ENCODE measurements at places on chromosomes 12 and 14.

DNA sequence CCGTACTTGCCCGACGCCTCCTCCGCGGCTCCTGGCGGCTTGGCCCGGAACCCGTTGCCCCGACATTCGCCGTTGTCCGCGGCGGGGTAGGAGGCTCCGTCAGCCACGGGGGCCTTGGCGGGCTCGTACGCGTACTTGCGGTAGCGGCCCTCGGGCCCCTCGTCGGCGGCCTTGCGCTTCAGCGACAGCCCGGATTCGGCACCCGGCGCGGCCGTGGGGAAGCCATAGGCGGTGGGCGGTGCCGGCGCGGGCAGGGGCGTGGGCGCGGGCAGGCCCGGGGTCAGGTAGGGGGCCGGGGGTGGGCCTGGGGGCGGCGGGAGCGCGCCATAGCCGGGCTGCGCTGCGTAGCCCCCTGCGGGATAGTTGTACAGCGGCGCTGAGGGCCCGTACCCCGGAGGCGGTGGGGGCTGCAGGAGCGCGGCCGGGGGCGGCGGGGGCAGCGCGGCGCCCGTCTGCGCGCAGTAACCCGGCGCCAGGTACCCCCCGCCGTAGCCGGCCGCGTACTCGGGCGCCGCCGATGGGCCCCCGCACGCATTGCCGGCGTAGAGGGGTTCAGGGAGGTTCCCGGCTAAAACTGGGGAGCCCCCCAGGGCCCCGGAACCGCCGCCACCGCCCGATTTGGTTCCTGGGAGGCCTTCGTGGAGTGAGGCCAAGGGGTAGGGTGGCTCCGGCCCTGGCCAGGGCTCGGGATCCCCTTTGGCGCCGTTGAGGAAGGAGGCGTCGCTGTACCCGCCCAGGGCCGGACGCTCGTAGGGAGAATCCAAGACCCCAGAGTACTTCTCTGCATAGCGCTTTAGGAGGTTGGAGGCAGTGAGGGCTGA, 26.9 kb downstream of the FIGNL2 start:
- no peak for DNase-seq

DNA sequence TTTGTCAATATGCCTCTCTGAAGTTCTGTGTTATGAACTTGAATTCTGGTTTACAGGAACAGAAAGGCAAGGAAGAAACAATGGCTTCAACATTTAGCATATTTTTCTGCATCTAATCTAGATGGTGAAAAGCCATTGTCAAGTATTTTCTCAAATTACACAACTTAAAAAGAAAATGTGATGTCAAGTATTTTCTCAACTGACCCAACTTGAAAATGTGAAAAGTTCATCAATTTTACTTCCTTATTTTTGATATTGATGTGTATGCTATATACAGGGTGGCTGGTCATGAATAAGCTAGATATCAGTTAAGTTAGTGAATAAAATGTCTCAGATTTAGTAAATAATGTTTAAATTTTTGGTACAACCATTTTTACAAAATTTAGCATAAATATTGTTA, 196.7 kb downstream of the ALX1 start:
- no peak for DNase-seq

DNA sequence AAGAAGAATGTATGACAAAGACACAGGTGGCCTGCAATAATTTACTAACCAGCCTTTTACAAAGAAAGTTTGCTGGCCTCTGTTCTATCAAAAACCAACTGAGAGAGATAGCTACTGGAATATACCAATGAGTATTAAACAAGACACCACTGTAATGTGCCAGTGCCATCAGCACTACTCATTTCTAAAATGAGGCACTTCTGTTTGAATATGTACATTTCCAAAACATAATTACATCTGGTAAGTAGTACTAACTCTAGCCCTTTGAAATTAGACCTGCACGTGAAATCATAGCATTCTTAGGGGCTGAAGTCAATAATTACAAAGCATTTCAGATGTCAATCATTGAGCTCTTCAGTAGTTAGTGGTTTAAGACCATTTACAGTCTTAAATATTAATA, 6.9 kb upstream of the SYCP3 start:
- DNase-seq: no peak

DNA sequence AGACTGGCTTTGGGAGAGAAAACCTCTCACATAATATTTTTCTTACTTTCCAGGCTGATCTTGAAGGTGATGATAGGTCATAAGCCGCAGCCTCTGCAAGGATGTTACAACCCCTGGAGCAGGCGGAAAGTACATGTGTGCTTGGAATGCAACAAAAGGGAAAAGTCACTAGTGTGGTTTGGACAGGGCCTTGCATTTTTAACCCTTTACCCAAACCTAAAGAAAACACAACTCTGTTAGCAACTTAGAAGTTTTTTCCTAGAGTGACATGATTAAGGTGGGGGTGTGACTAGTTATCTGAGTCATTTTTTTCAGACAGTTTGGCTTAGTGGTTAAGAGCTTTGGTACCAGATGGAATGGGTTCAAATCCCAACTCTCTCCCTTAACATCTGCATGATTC, 97.0 kb downstream of the TMEM30B start:
- no peak for DNase-seq

DNA sequence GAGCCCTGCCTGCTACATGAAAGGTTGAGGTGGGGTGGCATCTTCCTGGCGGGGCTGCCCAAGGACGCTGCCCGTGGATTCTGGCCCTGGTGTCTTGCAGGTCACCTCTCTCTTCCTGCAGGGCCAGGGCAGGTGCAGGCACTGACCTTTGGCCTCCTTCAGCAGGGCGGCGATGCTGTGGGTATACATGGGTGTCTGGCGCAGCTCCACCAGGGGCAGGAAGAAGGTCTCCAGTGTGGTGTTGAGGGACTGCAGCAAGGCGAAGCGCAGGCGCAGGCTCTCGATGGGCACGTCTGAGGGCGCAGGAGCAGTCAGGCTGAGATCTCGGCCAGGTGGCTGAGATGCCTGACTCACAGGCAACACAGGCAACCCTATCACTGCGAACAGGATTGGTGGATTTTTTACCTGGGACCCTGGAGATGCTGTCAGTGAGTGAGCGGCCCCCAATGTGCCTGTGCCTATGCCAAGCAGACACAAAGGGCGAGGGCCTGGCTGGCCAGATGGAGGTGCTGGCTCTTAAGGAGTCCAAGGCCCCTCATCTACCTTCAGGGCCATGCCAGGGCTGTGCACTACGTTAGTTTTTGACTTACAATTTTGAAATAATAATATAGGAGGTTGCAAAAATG, 45.7 kb downstream of the TRAFD1 start:
- DNase-seq: no peak

DNA sequence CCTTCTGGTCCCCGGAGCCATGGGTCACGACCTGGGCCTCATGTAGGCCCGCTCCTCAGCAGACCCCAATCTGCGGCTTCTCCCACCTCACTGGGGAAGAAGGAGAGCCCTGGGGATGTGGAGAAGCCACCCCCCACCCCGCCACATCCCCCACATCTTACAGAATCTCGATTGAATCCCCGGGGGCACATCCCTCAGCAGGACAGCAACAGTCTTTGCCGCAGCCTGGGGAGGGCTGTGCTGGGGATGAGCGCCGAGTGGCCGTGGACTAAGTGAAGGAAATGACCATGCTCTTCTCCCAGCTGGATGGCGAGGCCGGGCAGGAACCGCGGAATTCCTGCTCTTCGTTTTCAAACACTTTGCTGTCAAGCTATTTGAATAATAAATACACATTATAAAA, 169.0 kb upstream of the RTL1 start:
- DNase-seq: no peak

DNA sequence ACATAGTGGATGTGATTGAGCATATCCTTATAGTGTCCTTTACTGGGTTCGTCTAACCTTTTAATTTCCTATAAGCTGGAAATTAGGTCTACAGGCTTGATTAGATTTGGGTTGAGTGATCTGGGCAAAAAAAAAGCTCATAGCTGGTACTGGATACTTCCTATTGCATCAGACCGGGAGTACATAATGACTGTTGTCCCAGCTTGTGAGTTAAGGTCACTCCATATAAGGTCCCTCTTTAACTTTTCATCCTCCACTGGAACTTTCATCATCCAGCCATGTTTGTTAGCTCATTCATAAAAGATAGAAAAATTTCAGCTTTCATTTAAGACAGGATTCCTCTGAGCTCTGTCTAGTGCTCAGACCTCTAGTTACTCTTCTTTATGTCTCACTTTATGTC, 80.8 kb downstream of the C14orf132 start:
- DNase-seq: no peak

DNA sequence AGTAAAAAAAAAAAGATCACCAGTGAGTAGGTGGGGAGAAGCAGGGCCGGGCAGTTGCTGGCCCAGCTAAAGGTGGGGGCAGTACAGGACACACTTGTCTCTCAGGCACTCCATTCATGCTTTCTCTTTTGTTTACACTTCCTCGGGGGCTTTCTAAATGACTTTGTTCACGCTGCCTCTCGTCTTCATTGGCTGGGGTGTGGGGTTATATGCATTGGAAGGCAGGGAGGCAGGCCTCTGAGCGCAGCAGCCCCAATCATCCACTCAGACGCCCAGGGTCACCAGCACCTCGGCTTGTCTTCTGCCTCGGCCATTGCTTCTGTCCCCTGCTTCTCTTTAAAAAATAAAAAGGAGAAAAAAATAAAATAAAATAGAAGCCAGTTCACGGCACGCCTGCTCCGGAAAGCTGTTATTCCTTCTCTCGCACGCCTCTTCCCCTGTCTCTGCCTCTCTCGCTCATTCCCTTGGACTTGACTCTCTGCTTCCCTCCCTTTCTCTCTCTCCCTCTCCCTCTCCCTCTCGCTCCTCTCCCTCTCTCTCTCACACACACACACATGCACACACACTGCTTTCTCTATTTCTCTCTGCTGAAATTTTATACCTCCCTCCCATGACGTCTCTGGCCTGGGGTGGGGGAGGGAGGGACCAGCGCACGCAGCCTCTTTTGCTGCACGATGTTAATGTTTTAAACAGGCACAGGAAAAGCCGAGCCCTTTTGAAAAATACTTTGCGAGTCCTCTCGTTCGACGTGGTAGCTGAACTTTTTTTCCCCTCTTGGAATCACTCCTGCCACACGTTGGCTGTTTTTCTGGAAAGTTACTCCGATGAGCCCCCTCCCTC, at the start of gene TGFB3:
Gene TGFB3, minus strand, starts transcription at position 570 of the 840 bp plus-strand sequence. CDS start 1,102 bp downstream, outside the sequence.
- peak; percentile 57 for DNase-seq

GRCh38 chr14:28361486-28361885, 405.1 kb upstream of the FOXG1 start:
- no peak for DNase-seq

DNA sequence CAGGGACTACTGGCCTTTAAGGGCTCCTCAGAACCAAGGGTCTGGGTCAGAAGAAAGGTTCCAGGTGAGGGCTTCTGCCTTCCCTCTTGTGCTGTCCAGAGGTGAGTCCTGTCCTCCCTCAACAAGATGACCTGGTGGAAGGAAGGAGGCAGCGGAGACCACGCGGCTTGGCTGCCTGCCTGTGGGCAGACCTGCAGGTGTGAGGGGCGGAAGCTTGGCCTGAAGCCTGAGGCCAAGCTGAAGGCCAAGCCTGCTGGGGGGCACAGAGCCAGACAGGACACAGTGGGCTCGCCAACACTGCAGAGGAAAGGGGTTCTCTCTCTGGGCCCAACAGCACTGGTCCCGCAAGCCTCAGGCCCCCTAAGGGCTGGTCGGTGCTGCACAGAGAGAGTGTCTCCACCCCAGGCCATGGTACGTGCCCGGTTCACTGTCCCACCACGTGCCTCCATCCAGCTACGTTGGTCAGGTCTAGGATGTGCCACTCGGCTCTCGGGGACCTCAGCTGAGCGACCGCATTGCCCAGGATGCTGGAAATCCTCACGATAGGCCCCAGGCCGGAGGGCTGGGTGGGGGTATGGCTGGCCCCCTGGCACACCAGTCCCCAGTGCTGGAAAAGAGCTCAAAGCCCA, 170.0 kb upstream of the PRMT8 start:
- no peak for DNase-seq

DNA sequence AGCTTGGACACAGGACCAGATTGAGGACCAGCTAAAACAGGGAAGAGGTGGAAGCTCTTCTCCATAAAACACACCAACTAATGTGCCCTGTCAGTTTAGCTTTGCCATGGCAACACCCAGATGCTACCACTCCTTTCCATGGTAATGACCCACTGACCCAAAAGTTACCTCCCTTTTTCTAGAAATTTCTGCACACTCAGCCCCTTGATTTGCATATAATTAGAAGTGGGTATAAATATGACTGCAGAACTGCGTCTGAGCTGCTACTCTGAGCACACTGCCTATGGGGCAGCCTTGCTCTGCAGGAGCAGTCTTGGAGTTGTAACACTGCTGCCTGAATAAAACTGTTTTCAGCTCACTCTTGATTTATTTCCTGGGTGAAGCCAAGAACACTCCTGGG, 3.2 kb upstream of the TDG start:
- DNase-seq: no peak

GRCh38 chr12:100110276-100110675, 32.4 kb downstream of the BLTP3B start:
- no peak for DNase-seq

DNA sequence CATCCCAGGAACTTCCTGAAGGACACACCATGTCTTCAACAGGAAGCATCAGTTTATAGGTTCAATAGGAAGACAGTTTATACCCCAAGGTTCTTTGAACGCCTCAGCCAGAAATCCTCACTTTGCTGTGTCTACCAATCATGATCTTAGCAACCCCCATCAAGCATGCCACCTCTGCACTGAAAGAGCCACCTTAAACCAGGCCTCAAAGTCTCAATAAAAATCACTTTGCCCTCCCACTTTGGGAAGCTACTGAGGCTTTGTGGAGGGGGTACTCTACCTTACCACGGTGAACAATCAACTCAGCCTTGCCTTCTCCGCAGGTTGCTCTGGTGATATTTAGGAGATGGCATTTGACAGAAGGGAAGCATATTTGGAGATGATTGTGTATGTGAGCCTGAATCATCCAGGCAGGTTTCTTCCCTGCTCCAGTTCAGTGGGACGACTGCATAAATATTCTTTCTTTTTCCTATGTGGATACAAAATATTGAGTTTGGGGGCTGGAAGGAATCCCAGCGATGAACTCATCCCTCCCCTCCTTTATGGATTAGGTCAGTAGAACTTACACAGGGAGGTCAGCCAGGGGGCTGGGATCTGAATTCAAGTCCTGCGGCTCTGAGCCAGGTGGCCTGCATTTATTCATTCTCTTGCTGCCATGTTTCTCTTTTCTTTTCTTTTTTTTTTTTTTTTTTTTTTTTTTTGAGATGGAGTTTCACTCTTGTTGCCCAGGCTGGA, 42.8 kb upstream of the VASH1 start:
- DNase-seq: no peak

DNA sequence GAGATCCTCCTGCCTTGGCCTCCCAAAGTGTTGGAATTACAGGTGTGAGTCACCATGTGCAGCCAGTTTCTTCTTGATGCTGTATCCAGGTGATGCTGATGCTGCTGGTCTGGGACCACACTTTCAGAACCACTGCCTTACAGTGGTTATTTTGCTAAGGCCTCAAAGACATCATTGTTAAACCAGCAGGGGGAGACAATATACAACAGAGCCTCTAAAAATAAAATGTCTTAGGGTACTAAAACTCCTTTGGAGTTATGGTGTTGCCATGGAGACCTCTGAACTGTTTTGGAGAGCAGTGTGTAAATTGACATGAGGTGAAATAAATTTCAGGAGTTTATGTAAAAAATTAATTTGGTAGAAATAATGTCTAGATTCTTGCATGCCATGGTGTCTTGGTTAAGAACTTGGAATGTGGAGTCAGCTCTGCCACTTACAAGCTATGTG, 1.1 kb upstream of the ARG2 start:
- DNase-seq: no peak

- no peak for DNase-seq
Measured at GRCh38 chr14:23365732-23366425, 907 bp upstream of the EFS start.

- DNase-seq: no peak
Measured at GRCh38 chr12:22956690-22957089, 331.7 kb downstream of the ETNK1 start.

GRCh38 chr14:93186466-93186865, 1.3 kb downstream of the LYSET start:
- DNase-seq: no peak

All from stimulated activated CD4-positive, alpha-beta T cell treated with anti-CD3 and anti-CD28 coated beads, Interleukin-2, amount 100 ng/mL, for 24 hours (primary cell).